ENCODE measurements at places on chromosomes 16 and 17.

DNA sequence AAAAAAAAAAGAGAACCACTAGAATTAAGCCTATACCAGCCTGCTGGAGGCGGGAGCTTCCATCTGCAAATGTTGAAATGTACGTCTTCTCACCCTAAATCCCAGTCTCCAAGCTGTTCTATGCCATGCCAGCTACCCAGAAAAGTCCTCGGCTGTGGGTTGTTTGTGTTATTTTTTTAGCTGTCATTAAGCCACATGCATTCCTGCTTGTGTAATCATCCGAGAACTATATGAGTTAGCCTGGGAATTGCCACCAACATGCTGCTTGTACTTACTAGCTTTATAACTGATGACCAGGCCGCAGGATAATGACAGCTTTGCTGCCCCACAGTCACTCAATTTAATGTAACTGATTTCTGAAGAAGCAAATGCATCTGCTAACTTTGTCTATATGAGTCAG, 313.9 kb upstream of the SALL1 start:
- DNase-seq = no peak

DNA sequence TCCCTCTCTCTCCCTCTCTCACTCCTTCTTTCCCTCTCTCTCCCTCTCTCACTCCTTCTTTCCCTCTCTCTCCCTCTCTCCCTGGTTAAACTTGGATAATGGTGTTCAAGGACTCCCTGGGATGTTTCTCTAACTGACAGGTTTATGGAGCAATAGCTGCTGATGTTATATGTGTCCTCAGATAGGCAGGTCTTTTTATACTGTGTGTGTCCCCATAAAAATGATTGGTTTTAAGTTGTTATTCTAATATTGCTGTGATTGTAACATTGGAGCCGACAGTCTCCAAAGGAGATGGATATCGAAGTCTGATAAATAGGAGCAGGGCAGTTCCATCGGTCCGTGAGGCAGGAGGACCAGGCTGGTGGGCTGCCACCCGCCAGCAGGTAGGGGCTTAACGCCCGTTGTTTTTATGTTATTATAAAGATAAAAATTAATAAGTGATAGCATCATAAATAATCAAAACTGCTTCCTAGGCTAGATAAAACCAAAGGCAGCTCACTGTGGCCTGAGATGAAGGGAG, 38.1 kb upstream of the C16orf82 start:
- no peak for DNase-seq

GRCh38 chr16:30747331-30747730, 894 bp upstream of the PHKG2 start:
- no peak for DNase-seq

- DNase-seq = no peak
These were observed 227.3 kb downstream of the HAPSTR1 start for GRCh38 chr16:9318764-9319163.

GRCh38 chr16:81708266-81709015, 70.7 kb upstream of the PLCG2 start:
- DNase-seq = no peak

- no peak for DNase-seq
These were observed 49.7 kb downstream of the RNF112 start for GRCh38 chr17:19460700-19461099.

DNA sequence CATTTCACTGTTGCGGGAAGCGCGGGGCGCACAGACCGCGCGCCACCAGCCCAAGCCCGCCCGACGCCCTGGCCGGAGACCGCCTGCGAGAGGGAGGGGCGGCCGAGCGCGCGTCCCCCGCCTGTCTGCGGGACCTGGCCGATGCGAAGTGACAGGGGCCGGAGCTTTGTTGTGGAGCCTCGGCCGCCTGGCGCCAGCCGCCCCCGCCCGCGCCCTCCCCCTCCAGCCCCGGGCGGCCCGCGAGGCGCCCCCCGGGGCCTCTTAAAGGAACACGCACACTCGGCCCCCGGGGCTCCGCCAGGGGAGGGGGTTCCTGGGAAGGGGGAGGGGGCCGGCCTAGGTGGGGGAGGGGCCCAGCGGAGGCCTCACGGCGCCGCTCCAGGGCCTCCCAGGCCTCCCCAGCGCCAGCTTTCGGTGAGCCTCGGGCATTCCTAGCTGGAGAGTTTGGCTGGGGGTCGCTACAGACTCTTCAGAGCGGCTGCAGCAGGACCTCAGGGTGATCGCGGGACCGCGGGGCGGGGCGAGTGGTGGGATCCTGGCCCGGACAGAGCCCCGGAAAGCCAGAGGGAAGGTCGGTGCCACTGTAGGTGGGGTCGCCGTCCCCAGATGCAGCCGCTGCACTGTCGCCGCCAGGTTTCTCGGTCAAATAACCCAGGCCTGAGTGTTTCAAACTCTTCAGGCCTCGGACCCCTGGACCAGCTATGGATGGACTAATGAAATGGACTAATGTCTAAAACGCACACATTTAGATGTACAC, 2.4 kb upstream of the TBX2 start:
- DNase-seq = no peak

GRCh38 chr17:55321427-55322060, 56.8 kb downstream of the HLF start:
- DNase-seq = no peak

- DNase-seq = no peak
These were observed 18.8 kb downstream of the PDZD9 start for GRCh38 chr16:21982108-21982507.

- no peak for DNase-seq
These were observed 156.4 kb downstream of the CMIP start for GRCh38 chr16:81601008-81601428.

GRCh38 chr17:8574687-8575086, 55.8 kb downstream of the MYH10 start:
- DNase-seq = no peak

DNA sequence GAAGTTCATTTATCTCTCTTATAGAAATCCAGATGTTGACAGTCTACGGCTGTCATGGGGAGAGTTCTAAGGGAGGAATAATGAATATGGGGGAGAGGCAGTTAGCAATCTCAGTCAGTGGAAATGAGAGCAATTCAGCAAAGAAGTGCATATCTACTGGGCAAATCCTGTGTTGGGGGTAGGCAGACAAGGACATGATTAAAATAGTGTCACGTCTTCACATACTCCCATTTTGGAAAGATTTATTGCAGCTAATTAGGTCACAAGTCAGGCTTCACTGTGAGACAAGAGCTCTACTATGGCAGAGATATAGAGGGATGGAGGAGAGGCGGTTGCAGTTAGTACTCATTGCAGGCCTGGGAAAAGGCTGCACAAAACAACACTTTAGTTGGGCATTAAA, 29.8 kb downstream of the LRRC36 start:
- no peak for DNase-seq

DNA sequence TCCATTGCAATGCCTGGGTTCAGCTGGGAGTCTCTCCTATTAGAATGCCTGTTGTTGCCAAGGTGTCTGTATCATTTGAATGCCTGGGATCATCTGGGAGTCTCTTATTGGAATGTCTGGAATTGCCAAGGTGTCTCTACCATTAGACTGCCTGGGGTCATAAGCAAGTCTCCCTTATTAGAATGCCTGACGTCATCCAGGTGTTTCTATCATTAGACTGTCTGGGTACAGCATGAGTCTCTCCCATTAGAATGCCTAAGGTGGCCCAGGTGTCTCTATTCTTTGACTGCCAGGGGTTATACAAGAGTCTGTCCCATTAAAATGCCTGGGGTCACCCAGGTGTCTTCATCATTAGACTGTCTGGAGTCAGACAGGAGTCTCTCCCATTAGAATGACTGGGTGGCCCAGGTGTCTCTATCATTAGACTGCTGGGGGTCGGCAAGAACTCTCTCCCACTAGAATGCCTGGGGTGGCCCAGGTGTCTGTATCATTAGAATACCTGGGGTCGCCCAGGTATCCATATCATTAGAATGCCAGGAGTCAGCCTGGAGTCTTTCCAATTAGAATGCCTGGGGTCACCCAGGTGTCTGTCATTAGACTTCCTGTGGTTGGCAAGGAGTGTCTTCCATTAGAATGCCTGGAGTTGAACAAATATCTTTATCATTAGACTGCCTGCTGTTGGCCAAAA, 2274.0 kb downstream of the TP53TG3F start:
- no peak for DNase-seq
